A549 treated with dexamethasone at 1 μM for 4 hours (cell line): ENCODE measurements at places on chromosomes 16 and 17. TPM values are rescaled to one million over a fixed set of nuclear protein-coding genes. Genes with fewer than 3 reads are reported as not detected.

Gene FADS6
- 0.03 TPM in 1 of 5 replicates, not detected in the others for total RNA-seq

Gene MYL11
- total RNA-seq, result 0.41 to 0.97 TPM (median 0.53 TPM) in 3 of 5 replicates, not detected in the others

Gene LITAFD
- total RNA-seq, result not detected in 5 replicates

Gene C16orf74
- total RNA-seq, result 11.6 to 14.9 TPM (median 13.1 TPM) in 5 replicates

Gene HOXB13
- 1.6 to 2.3 TPM (median 2.0 TPM) in 5 replicates for total RNA-seq

Gene CTF1
- total RNA-seq, result 0.07 to 0.26 TPM (median 0.21 TPM) in 5 replicates

Gene PHOSPHO1
- total RNA-seq, result 0.28 to 1.1 TPM (median 0.53 TPM) in 5 replicates

Gene HSPB9
- not detected in 5 replicates for total RNA-seq

Gene AOC3
- total RNA-seq, result 0.86 to 2.0 TPM (median 1.1 TPM) in 5 replicates

Gene HSD17B1
- total RNA-seq, result 0.89 to 1.5 TPM (median 1.2 TPM) in 5 replicates

Gene ABCA6
- total RNA-seq, result 0.02 to 0.10 TPM (median 0.03 TPM) in 4 of 5 replicates, not detected in the other

Gene TENT4B
- total RNA-seq, result 9.4 to 13.5 TPM (median 12.8 TPM) in 5 replicates

Gene RAB11FIP4
- 1.3 to 1.9 TPM (median 1.7 TPM) in 5 replicates for total RNA-seq

Gene ASPA
- not detected in 5 replicates for total RNA-seq

Gene RUNDC3A
- total RNA-seq, result 0.39 to 1.1 TPM (median 0.81 TPM) in 5 replicates

Gene MPP3
- total RNA-seq, result 12.0 to 15.9 TPM (median 15.1 TPM) in 5 replicates

Gene SPATA32
- total RNA-seq, result 0.08 to 0.14 TPM (median 0.12 TPM) in 5 replicates

Gene KRTAP4-5
- total RNA-seq, result not detected in 5 replicates

Gene SLFN12
- 0.06 TPM in 1 of 5 replicates, not detected in the others for total RNA-seq

Gene NOD2
- total RNA-seq, result not detected in 5 replicates

Gene DNAH9
- 0.13 TPM in 1 of 5 replicates, not detected in the others for total RNA-seq

Gene ATP2C2
- total RNA-seq, result 0.09 to 0.18 TPM (median 0.11 TPM) in 5 replicates

Gene CHST5
- 0.05 to 0.11 TPM (median 0.10 TPM) in 3 of 5 replicates, not detected in the others for total RNA-seq

Gene SPATA22
- not detected in 5 replicates for total RNA-seq

Gene CSH2
- not detected in 5 replicates for total RNA-seq

Gene OTOP3
- total RNA-seq, result not detected in 5 replicates

Gene C16orf86
- 0.06 to 0.14 TPM (median 0.10 TPM) in 3 of 5 replicates, not detected in the others for total RNA-seq

Gene SLC5A10
- 0.14 to 0.21 TPM (median 0.19 TPM) in 5 replicates for total RNA-seq

Gene CD300LG
- 0.36 TPM in 1 of 5 replicates, not detected in the others for total RNA-seq

Gene EFNB3
- total RNA-seq, result 0.99 to 1.5 TPM (median 1.3 TPM) in 5 replicates

Gene SLC16A6
- total RNA-seq, result 0.27 to 0.49 TPM (median 0.44 TPM) in 5 replicates

Gene NPIPB6
- total RNA-seq, result 1.5 to 2.3 TPM (median 1.6 TPM) in 5 replicates

Gene NPIPB8
- total RNA-seq, result 0.25 to 0.66 TPM (median 0.35 TPM) in 4 of 5 replicates, not detected in the other

Gene ST6GALNAC2
- 0.38 to 0.75 TPM (median 0.51 TPM) in 5 replicates for total RNA-seq

Gene RASD1
- total RNA-seq, result 3.0 to 6.2 TPM (median 5.2 TPM) in 5 replicates

Gene CLEC19A
- 0.08 to 0.15 TPM (median 0.11 TPM) in 4 of 5 replicates, not detected in the other for total RNA-seq

Gene HIGD1B
- total RNA-seq, result not detected in 5 replicates

Gene HOXB2
- 0.33 to 0.46 TPM (median 0.34 TPM) in 5 replicates for total RNA-seq

Gene MAF
- 0.26 to 0.46 TPM (median 0.40 TPM) in 5 replicates for total RNA-seq

Gene GRIN2A
- 0.01 to 0.08 TPM (median 0.01 TPM) in 3 of 5 replicates, not detected in the others for total RNA-seq

Gene CA5A
- not detected in 5 replicates for total RNA-seq

Gene ITGAL
- total RNA-seq, result 0.02 to 0.16 TPM (median 0.11 TPM) in 3 of 5 replicates, not detected in the others

Gene TBX2
- 3.2 to 5.7 TPM (median 4.8 TPM) in 5 replicates for total RNA-seq

Gene GP1BA
- total RNA-seq, result not detected in 5 replicates

Gene ARL6IP1
- total RNA-seq, result 251 to 407 TPM (median 288 TPM) in 5 replicates

Gene TBC1D26
- not detected in 5 replicates for total RNA-seq

Gene TMEM238L
- not detected in 5 replicates for total RNA-seq

Gene SMIM22
- not detected in 5 replicates for total RNA-seq

Gene IL34
- total RNA-seq, result 0.33 to 0.69 TPM (median 0.39 TPM) in 5 replicates

Gene CLEC16A
- total RNA-seq, result 7.2 to 12.3 TPM (median 11.6 TPM) in 5 replicates

Gene CRISPLD2
- 3.6 to 4.7 TPM (median 4.1 TPM) in 5 replicates for total RNA-seq

Gene C17orf113
- total RNA-seq, result 0.45 to 0.97 TPM (median 0.59 TPM) in 5 replicates

Gene STX8
- total RNA-seq, result 63.7 to 82.3 TPM (median 65.0 TPM) in 5 replicates
